ENCODE measurements at places on chromosomes 1 and 21.

- peak; percentile 28 for DNase-seq
Measured at GRCh38 chr1:56922507-56922906, 43.3 kb downstream of the C8B start.

- DNase-seq = no peak
Measured at GRCh38 chr1:14980621-14981218, 172.8 kb upstream of the TMEM51 start.

DNA sequence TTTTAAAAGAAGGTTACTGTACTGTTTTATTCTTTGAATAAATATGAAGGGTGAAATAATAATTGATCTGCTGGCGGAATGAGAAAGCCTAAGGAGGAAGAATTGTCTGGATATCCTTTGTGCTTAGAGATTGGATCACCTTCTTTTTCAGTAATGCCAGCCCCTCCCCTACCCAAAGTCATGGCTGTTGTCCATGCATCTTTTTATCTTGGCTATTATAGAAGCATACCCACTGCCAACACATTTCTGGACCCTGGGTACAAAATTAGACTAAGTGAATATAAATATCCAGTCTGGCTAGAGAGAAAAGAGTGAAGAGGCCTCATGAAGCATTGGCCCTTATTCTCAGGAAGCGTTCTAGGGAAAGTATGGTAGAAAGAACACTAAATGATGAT is 28.1 kb downstream of the AK4 start:
- no peak for DNase-seq

DNA sequence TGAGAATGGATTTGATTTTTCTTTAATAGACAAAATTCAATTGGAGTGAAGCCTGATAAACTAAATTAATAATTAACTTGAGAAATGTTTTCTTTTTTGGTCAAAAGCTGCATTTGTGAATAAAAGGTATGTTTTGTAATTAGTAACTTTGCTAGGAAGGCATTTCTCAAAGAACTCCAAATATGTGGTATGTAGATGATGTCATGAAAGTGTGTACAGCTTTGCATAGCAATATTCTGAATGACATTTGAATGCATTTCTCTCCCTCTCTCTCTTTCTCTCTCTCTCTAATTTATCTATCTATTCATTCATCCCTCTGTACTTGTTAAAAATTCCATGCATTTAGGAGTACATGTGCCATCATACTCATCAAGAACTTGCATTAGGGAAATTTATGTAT is 109.1 kb upstream of the ADAMTS5 start:
- no peak for DNase-seq

- no peak for DNase-seq
Measured at GRCh38 chr1:97281962-97282361, 560.4 kb downstream of the PTBP2 start.

DNA sequence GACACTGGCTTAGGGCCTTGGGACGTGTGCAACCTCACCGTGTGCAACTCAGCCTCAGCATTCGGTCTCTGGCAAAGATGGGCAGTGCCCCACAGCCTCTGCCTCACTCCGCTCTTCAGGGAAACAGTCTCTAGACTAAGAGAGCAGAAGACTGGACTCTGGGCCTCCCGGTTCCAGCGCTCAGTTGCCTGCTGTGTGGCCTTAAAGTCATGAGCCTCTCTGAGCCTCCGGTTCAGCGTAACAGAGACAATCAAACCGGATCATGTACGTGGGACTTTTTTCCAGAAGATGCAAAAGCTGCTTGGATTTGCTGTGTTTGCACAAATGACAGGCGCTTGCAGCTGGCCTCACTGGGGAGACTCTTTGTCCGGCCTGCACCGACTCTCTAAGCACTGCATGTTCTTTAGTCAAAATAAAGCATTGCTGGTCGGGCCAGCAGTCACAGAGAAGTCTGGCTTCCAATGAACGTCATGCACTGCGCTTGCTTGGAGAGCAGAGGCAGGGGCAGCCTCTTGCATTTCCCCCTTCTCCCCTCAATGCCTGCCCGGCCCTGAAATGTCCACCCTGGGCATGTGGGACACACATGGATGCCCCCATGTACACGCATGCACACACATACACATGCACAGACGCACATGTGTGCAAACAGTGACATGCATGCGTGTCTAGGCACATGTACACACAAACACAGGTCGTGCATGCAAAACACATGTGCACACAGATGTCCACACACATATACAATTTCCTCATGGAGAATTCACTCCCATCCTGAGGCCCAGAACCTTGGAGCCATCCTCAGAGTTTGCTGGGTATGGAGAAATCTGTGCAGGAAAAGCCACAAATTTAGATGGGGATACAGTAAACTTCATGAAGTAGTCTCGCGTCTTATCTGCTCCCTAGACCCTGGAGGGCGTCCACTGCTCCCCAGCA is 152.4 kb downstream of the PRDM16 start:
- no peak for DNase-seq

DNA sequence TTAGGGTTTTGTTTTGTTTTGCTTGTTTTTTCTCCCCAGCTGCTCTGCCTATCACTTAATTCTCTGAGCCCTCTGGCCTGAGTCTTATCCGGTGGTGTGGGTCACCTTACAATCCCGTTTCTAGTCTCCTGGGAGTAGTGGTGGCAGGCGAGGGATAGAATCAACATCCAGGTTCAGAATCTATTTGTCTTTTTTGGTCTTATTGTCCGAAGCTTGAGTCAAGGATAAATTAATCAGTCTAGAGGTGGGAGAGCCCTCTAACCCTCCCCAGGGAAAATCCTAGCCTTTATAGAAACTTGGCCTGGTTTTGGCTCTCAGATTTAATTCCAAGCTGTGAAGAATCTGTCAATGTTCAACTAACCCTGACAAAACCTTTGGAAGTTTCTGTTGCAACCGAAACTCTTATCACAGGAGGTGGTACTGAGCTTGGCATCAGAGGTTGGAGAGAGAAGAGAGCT is 246.3 kb downstream of the FGGY start:
- DNase-seq = peak; percentile 59

DNA sequence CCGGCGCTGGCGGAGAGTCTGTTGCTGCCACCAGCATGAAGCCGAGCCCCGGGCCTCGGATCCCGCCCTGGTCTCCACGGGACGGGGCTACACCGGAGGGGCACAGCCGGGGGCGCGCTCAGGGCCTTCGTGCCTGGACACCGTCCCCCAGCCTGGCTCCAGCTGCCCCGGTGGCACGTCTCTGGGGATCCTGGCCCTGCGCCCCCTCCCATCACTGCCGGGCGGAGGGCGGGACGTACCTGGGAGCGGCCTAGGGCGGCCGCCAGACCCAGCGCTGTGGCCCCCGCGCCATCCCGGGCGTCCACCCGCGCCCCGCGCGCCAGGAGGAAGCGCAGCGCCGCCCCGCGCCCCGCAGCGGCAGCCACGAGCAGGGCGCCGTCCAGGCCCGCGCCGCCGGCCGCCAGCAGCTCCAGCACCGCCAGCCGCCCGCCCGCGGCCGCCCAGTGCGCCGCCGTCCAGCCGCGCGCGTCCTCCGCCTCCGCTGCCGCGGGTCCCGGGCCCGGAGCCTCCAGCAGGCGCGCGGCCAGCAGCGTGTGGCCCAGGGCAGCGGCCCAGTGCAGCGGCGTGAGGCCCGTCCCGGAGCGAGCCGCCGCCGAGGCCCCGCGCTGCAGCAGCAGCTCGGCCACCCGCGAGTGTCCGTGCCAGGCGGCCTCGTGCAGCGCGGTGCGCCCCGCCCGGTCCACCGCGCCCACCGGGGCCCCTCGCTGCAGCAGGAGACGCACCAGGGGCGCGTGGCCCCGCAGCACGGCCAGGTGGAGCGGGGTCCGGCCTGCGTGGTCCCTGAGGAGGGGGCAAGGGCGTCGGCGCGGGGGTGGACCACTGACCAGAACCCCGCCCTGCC is 1.0 kb downstream of the ANKRD65 start:
- no peak for DNase-seq

- DNase-seq = no peak
Measured at GRCh38 chr1:231781892-231782291, 155.3 kb downstream of the DISC1 start.

GRCh38 chr1:150320667-150320978 is 710 bp upstream of the PRPF3 start:
- no peak for DNase-seq

DNA sequence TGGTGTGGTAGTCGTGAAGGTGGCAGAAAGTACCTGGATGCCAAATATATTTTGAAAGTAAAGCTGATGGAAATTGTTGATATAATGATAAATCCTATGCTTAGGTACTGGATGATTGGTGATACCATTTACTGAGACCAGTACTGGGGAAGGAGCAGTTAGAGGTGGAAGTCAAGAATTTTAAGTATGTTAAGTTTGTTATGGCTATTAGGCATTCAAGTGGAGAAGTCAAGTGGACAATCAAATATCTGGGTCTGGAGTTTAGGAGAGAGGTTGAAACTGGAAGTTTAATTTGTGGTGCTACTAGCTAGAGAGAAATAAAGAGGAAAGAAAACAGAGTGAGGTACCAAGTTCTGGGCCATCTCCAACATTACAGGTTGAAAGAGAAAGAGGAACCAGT is 89.1 kb downstream of the ATF6 start:
- DNase-seq = no peak

GRCh38 chr21:38956856-38957571 is 151.3 kb downstream of the ETS2 start:
- DNase-seq = no peak

GRCh38 chr1:41101076-41101475 is 79.6 kb upstream of the SLFNL1 start:
- no peak for DNase-seq

DNA sequence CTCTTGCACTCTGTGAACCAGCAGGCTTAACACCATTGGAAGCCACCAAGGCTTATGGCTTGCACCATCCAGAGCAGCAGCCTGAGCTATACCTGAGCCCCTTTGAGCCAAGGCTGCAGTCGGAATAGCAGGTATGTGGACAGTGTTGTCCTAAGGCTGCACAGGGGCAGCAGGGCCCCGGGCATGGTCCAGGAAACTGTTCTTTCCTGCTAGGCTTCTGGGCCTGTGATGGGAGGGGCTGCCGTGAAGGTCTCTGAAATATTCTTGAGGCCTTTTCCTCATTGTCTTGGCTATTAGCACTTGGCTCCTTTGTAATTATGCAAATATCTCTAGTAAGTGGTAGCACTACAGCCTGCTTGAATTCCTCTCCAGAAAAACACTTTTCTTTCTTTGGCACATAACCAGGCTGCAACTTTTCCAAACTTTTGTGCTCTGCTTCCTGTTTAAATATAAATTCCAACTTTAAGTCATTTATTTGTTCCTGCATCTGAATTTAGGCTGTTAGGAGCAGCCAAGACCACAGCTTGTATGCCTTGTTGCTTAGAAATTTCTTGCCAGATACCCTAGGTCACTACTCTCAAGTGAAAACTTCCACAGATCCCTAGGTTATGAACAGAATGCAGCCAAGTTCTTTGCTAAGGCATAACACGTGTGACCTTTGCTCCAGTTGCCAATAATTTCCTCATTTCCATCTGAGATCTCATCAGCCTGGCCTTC is 5.2 kb downstream of the KRTAP20-4 start:
- DNase-seq = no peak

DNA sequence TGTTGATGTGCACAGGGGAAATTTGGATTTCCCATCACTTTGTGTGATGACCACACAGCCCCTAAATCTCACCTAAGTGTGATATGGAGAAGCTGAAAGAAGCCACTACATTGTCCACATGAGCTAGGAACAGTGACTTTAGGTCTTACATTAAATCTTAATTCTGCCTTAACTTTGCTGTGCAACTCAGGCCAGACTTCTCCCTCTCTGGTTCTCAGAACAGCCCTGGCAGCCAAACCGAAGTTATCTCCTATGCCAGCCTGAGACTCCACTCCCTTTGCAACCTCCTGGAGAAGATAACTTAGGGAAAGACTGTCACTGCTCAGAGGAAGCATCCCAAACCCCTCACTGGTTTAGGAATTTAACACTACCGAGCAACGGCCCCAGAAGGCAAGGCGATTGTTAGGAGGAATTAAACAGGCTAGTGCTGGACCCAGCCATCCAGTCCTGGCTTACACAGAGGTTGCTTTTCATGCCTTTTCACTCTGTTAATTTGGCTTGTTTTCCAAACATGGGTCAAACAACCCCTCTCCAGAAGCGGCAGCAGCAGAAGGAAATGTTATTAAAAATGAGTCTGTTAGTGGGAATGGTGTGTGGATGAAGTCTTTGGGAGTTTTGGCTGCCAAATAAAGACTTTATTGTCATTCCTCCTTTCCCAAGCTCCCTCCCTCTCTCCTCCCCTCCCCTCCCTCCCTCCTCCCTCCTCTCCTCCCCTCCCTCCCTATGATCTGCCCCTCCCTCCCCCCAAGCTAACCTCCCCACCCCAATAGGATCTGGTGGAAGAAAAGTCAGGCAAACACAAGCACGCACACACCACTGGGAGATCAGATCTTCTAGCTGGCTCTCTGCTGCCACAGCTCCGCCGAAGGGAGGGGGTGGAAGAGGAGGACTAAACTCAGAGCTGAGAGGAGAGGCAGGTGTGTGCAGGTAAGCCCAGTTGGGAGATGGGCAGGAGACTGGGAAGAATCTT is at the start of gene PRELP:
TSS of gene PRELP (plus strand) at position 795 of the 970 bp plus-strand sequence. CDS start 7,379 bp downstream, outside the sequence.
- no peak for DNase-seq

DNA sequence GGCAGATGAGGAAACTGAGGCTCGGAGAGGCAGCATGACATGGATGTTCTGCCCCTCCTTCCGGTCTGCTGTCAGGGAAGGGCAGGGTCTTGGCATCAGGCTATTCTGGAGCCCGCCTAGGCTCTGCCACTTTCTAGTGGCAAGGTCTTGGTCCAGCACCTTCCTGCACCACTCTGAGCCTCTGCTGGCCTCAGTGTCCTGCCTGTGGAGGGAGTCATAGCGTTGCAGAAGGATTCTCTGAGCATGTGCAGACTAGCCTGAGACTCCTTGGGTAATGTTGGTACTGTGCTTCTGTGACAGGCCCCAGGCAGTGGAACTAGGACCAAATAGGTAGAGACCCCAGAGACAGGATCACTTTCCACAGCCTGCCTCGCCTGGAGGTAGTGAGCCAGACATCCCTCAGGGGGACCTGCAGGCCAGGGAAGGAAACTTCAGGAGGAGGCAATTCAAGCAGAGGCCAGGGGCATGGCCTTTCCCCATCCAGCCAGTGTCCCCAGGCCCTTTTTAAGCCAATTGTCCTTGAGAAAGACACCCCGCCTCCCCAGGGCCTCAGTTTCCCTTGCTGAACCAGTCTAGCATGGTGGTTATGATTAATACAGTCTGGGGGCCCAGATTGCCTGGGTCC is 10.6 kb downstream of the EDN2 start:
- no peak for DNase-seq

- no peak for DNase-seq
Measured at GRCh38 chr1:6922096-6922931, 137.1 kb downstream of the CAMTA1 start.

GRCh38 chr21:42841156-42841915 is 38.0 kb downstream of the WDR4 start:
- no peak for DNase-seq
